RPMI7951 (cell line): ENCODE measurements at places on chromosomes 7 and 10.

DNA sequence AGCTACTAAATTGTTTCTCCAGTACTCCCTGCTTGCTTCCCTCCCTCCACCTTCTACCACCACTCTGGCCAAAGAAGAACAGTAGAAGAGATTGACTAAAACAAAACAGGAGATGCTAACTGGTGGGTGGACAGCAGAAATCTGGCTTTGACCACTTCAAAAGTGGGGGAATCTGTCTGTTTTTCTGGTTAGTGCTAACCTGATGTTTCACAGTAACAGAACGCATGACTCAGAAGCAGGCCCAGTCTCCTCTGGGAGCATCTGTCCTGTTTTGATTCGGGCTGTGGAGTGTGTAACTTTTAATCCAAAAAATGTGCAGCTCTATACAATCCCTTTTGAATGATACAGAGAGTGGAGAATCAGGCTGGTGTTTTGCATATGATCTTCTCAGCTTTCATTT lies 32.7 kb upstream of the ZNF438 start:
- peak; percentile 91 for DNase-seq

GRCh38 chr10:33265621-33266020 lies 68.8 kb downstream of the NRP1 start:
- no peak for DNase-seq

GRCh38 chr7:100504887-100505611 lies 21.3 kb downstream of the NYAP1 start:
- DNase-seq: no peak

DNA sequence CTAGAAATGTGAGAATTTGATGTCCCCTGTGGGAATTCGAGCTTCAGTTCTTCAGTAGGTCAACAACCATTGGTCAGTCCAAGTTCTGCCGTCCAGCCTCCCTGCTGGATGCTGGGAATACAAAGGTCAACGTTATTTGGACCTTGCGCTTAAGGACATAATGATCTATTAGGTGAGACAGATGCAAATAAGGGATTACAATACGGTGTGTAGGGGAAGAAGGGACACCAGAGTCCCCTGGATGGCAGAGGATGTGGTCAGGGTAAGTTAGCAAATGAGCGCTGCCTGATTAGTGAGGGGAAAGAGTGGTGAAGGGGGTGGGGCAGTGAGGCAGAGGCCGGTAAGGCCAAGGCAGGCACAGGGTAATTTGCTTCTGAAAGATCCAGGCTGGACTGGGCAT lies 16.2 kb downstream of the CCNY start:
- DNase-seq: no peak

- no peak for DNase-seq
Measured at GRCh38 chr10:31878486-31878885, 50.1 kb downstream of the ARHGAP12 start.
